ENCODE measurements at places on chromosomes 11 and 22.
A peak's percentile ranks its signal among the peaks of the same experiment; 100 is the strongest.

GRCh38 chr22:17115945-17116565 lies 5.1 kb downstream of the TMEM121B start:
- no peak for DNase-seq
- H3K27me3 ChIP-seq: peaks cover 7% of the 10 kb centered on the region
- no peaks in the 10 kb centered on the region for H3K36me3 ChIP-seq

GRCh38 chr11:81497202-81497804 lies 1236.4 kb downstream of the FAM181B start:
- peaks cover 1% of the 10 kb centered on the region for H3K27me3 ChIP-seq
- no peak overlapping the region for H3K27ac ChIP-seq
- H3K36me3 ChIP-seq: no peaks in the 10 kb centered on the region
- no peak overlapping the region for H3K4me3 ChIP-seq
- DNase-seq: no peak

DNA sequence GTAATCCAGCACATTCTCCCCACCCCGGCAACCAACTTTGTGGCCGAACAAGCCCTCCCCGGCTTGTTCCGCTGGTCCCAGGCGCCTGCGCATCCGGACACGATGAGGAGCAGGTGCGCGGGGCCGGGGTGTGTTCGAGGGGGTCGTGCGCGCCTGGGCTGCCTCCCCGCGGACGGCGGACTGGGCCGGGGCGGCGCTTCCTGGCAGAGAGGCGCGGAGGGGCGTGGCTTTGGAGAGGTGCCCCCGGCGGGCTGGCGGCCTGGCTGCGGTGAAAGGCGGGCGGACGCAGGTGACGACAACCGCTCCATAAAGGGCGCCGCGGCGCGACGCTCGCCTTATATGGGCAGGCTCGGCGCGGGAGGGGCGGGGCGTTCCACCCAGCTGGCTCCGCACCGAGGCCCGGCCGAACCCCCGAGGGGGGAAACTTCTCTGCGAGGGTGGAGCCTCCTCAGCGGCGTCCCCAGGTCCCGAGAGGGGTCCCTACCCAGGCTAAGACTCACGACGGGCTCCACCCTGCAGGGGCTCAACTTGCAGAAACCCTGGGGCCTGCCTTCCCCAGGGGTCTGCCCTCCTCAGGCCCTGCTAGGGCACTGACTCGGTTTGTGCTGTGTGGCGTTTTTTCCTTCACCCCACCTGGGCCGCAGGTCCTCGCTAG lies 26.4 kb downstream of the TXN2 start:
- peak overlapping the region; percentile 72 for H3K4me3 ChIP-seq
- DNase-seq: peak; percentile 88
- H3K36me3 ChIP-seq: no peaks in the 10 kb centered on the region
- H3K4me1 ChIP-seq: peaks cover 28% of the 10 kb centered on the region
- peak overlapping the region; percentile 94 for H3K27ac ChIP-seq

DNA sequence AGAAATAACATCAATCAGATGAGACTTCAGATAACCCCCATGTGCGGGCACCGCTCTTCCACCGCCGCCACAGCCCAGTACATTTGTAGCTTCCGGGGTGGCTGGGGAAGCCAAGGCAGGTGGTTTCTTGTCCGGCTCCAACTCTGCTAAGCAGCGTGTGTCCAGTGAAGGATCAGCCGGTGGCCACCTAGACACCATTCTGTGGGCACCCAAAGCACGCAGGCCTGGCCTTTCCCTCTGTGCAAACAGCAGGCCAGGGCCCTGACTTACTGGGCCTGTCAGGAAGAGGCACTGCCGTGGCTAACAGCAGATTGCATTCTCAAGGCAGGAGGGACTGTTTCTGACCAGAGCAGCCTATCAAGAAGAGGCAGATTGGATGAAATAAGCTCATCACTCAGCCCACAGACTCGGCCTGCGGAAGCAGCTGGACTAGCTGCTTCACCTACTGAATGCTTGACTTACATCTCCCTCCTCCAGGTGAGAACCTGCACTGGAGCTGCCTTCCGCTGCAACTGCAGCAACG lies 74.8 kb downstream of the ETS1 start:
- H3K27ac ChIP-seq: peak overlapping the region; percentile 72
- DNase-seq: no peak
- H3K27me3 ChIP-seq: no peaks in the 10 kb centered on the region
- H3K4me3 ChIP-seq: peak overlapping the region; percentile 46

- H3K27me3 ChIP-seq: peaks cover 10% of the 10 kb centered on the region
- H3K36me3 ChIP-seq: no peaks in the 10 kb centered on the region
- no peak overlapping the region for H3K27ac ChIP-seq
- no peak overlapping the region for H3K4me3 ChIP-seq
- DNase-seq: no peak
- H3K4me1 ChIP-seq: no peaks in the 10 kb centered on the region
Measured at GRCh38 chr22:32562916-32563315, 88.3 kb downstream of the FBXO7 start.

GRCh38 chr11:109302591-109303334 lies 119.2 kb upstream of the C11orf87 start:
- H3K27ac ChIP-seq: no peak overlapping the region
- H3K4me1 ChIP-seq: no peaks in the 10 kb centered on the region
- peaks cover 2% of the 10 kb centered on the region for H3K27me3 ChIP-seq
- no peak overlapping the region for H3K4me3 ChIP-seq

DNA sequence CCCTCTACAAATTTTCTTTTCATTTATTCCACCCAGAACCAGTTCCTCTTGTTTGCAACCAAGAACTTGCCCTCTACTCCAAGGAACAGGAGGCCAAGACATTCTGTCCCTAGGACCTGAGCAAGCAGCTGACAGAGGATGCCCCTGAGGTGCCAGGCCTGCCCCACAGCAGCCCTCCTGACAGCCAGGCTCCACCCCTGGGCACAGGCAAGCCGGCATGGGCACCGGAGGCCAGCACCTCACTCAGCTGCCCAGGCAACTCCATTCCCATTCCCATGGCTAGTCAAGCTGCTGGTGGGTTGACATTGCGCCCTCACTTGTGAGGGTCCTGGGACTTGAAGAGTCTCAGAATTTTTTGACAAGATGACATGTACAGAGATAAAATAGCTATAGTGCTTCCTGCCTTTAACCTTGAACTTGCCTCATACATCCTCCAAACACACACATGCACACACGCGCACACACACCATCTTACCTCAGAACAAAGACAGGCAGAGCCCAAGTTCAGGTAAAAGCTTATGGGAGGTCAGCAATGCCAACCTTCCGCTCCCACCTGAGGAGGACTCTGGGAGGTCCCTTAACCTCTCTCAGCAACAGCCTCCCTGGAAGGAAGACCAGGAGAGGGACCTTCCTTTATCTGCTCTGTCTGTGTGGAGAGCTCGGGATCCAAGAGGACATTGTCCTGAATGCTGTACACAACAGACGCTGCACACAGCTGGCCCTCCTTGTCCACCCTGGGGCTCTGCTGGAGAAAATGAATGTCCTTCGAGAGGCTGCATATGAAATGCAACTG lies 620.9 kb upstream of the CADM1 start:
- peaks cover 2% of the 10 kb centered on the region for H3K27me3 ChIP-seq
- H3K4me3 ChIP-seq: no peak overlapping the region
- H3K36me3 ChIP-seq: no peaks in the 10 kb centered on the region
- no peak overlapping the region for H3K27ac ChIP-seq

GRCh38 chr22:28102151-28102812 lies 183.2 kb upstream of the PITPNB start:
- DNase-seq: no peak
- H3K4me1 ChIP-seq: no peaks in the 10 kb centered on the region

DNA sequence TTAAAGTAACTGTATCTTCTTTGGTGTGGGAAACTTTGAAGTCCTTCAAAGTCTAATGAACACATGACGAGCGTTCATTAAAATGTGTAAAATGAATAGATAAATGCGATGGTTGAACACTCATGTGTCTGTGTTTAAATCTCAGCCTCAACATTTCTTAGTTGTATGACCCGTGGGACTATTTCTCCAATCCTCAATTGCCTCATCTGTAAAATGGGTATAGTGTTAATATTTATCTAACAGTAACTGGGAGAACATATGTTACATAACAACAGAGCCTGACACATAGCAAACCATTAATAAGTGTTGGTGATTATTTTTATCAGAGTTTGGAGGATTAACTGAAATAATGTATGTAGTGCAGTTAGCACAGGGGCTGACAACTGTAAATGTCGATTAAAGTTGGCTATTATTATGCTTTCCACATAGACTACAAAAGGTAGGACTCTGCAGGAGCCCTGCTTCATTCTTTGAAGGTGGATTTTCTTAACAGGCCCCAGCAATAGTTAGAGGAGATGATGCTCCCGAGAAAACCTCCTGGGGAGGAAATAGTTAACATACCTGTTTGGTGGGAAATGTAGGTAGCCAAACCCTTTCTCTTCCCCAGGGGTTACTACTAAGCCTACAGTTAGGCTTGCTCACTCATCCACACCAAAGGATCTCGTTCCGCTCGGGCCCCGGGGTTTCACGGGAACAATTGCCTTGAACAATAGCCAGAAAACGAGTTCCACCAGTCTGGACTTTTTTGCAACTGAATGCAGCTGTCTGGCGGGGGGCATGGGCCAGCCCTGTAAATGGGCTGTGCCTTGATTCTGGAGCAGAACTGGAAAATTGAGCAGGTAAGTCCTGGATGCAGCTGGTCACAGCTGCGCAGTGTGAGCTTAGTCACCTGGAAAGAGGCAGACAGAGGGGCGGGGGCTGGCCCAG lies 133.4 kb downstream of the DBX1 start:
- no peak overlapping the region for H3K4me3 ChIP-seq
- H3K27ac ChIP-seq: no peak overlapping the region
- H3K4me1 ChIP-seq: peaks cover 2% of the 10 kb centered on the region
- H3K36me3 ChIP-seq: no peaks in the 10 kb centered on the region
- H3K27me3 ChIP-seq: peaks cover 12% of the 10 kb centered on the region

GRCh38 chr11:134562941-134563471 lies 151.0 kb upstream of the B3GAT1 start:
- no peaks in the 10 kb centered on the region for H3K36me3 ChIP-seq
- no peak overlapping the region for H3K4me3 ChIP-seq
- no peak overlapping the region for H3K27ac ChIP-seq
- DNase-seq: no peak
- no peaks in the 10 kb centered on the region for H3K27me3 ChIP-seq

GRCh38 chr22:35329114-35329847 lies 29.6 kb downstream of the TOM1 start:
- DNase-seq: no peak
- no peak overlapping the region for H3K27ac ChIP-seq
- no peaks in the 10 kb centered on the region for H3K27me3 ChIP-seq
- H3K36me3 ChIP-seq: peaks cover 19% of the 10 kb centered on the region

DNA sequence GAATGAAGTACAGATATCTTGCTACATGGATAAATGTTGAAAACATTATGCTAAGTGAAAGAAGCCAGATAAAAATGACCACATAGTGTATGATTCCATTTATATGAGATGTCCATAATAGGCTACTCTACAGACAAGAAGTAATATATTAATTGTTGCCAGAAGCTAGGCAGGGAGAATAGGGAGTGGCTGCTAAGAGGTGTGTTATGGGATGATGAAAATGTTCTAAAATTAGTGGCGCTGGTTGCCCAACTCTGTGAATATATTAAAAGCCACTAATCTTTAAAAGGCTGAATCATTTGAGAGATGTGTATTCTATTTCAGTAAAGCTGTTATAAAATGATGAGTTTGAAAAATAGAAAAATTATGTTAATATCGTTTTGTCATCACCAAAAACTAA lies 144.4 kb downstream of the NCAM1 start:
- no peak overlapping the region for H3K27ac ChIP-seq
- H3K36me3 ChIP-seq: no peaks in the 10 kb centered on the region
- H3K4me1 ChIP-seq: no peaks in the 10 kb centered on the region
- no peak for DNase-seq
- no peaks in the 10 kb centered on the region for H3K27me3 ChIP-seq

- no peaks in the 10 kb centered on the region for H3K27me3 ChIP-seq
- H3K4me3 ChIP-seq: peak overlapping the region; percentile 39
- peaks cover 38% of the 10 kb centered on the region for H3K4me1 ChIP-seq
- DNase-seq: no peak
- H3K36me3 ChIP-seq: peaks cover 32% of the 10 kb centered on the region
Measured at GRCh38 chr22:47059701-47060161, 297.3 kb downstream of the TBC1D22A start.

- peaks cover 2% of the 10 kb centered on the region for H3K4me1 ChIP-seq
- peaks cover 6% of the 10 kb centered on the region for H3K36me3 ChIP-seq
- H3K27me3 ChIP-seq: peaks cover 10% of the 10 kb centered on the region
- H3K27ac ChIP-seq: no peak overlapping the region
- DNase-seq: no peak
Measured at GRCh38 chr22:44483878-44484277, 14.2 kb downstream of the RTL6 start.

GRCh38 chr22:36904260-36904880 lies 9.1 kb upstream of the CSF2RB start:
- no peak for DNase-seq
- H3K27ac ChIP-seq: no peak overlapping the region
- no peaks in the 10 kb centered on the region for H3K36me3 ChIP-seq
- H3K27me3 ChIP-seq: peaks cover 10% of the 10 kb centered on the region
